ENCODE measurements at places on chromosomes 1 and 21. TPM values are rescaled to one million over a fixed set of nuclear protein-coding genes. Genes with fewer than 3 reads are reported as not detected.

The TMEM167B gene
- 55.1 TPM for total RNA-seq

The OR2L8 gene
- total RNA-seq: not detected

The FBXO2 gene
- 3.5 TPM for total RNA-seq

The SPRR3 gene
- 79.0 TPM for total RNA-seq

The TBX15 gene
- not detected for total RNA-seq

The TMEM50B gene
- total RNA-seq: 84.5 TPM

The CHD1L gene
- 31.5 TPM for total RNA-seq

DNA sequence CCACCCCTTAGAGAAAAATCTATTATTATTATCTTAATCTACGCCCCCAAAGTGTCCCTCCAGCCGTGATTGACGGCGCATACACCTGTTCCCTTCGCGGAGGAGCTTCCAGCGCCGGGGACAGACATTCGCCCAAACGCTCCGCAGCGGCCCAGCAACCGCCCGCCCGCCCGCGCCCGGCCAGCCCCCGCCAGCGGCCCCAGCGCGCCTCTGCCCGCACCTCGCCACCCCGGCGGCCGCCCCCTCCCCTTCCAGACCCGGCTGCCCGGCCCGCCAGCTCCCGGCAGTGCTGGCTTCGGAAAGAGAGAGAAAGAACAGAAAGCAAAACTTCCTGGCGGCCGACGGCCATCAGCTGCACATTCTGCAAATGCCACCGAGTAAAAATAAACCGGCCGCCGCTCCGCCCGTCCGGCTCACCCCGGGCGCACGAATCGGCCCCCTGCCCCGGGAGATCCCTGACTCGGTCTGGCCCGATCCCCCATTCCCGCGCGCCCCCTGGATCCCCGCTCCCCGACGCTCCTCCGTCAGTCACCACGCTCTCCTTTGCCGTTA is 1.6 kb downstream of the CASZ1 start:
- DNase-seq: no peak

GRCh38 chr1:211469938-211470529 is 21.9 kb downstream of the RD3 start:
- peak; percentile 78 for DNase-seq

GRCh38 chr1:61221642-61222041 is 139.3 kb downstream of the NFIA start:
- DNase-seq: no peak

DNA sequence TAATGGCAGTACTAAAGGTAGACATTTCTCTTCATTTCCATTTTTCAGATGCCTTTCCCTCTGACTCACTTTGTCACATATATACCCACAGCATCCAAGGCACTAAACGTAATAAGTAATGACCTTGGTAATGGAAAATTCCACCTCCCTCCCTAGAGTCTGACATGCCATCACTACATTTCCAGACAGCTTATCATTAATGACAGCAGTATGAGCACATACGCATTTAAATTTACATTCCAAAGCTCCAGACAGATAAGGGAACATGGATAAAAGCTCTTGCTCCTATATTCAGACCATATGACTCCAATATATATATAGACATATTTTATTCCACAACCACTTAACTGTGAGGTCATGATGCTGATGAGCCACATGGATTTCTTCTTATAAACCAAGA is 191.7 kb upstream of the GORAB start:
- no peak for DNase-seq

- DNase-seq: no peak
Observed at GRCh38 chr1:157081707-157082106, 17.9 kb downstream of the ETV3L start.

GRCh38 chr1:22031214-22031962 is 21.1 kb upstream of the CDC42 start:
- peak; percentile 60 for DNase-seq

GRCh38 chr1:62508187-62508758 is 71.4 kb downstream of the USP1 start:
- no peak for DNase-seq

DNA sequence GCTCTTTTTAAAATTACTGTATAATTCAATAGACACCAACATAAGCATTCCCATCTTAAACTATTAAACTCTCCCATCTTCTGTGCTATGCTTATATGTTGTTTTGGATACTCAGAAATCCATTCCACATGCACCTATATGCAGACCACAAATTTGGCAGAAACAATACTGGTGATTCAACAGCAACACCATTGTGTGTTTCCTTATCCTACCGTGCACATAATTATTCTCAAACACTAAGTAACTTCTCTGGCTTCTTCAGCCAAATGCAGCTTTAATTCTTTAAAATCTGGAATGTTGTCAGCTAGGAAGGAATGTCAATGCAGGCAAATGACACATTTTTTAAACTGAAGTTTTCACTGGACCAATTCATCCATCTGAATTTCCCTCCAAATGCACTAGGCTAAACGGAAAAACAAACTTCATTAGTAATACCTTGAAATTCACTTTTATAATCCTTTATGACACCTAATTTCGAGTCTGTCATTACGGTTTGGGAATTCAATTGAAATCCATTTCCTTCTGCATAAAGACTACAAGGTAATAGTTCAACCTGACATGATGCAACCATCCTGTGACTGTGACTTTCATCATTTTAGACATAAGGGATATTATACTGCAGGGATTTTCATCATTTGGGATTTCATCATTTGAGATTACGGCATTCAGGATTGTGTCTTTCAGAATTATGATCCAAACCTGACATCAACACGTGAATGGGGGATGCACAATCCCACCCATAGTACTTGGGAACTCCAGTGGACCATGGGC is 308.5 kb downstream of the LTN1 start:
- DNase-seq: no peak

- DNase-seq: no peak
Observed at GRCh38 chr1:71766748-71767147, 515.6 kb downstream of the NEGR1 start.
